NCI-H1417 treated with DMSO at 0.1 percent for 48 hours (cell line): ENCODE measurements at places on chromosomes 13 and 19.

GRCh38 chr19:38640368-38640767 lies 7.1 kb upstream of the ACTN4 start:
- no peak for DNase-seq

DNA sequence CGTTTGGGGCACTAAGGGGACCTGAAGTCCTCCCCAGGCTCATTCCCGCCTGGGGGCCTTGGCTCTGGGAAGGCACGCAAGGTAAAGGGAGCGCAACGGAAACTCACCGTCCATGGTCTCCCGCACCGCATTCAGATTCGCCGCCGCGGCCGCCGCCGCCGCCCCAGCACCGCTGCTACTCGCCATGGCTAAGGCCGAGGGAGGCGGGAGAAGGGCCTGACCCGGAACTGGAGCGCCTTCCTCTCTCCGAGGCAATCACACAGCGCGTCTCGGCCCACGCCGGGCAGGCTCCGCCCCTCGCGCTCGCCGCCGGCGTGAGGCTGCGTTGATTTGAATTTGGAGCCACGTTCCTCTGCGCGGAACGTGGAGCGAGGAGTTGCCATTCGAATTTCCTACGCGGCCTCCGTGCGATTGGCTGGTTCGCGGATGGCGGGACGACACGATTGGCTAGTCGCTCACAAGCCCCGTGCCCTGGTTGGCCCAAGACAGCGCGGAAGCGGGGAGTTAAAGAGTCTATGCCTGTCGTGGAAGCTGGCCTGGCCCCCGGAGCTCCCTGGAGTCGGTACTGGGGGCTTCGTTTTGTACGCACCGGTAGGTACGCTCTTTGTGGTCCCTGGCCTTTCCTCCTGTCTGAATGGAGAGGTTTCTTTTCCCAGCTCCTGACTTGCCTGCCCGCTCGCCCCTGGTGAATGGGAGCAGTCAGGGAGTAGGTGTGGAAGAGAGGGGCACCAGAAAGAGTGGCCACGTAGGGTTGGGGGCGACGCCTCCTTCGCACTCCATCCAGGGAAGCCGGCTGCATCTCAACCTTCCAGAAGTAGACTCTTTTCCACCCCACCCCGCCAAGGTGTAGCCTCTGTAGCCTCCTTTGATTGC lies at the start of the genes BORA and MZT1:
Gene BORA, plus strand, starts transcription at position 507 of the 873 bp plus-strand sequence. CDS start 1,018 bp downstream, outside the sequence.
Gene MZT1, minus strand, starts transcription at position 213 of the 873 bp plus-strand sequence. Its CDS starts 27 bp downstream, at position 186.
- peak; percentile 97 for DNase-seq

DNA sequence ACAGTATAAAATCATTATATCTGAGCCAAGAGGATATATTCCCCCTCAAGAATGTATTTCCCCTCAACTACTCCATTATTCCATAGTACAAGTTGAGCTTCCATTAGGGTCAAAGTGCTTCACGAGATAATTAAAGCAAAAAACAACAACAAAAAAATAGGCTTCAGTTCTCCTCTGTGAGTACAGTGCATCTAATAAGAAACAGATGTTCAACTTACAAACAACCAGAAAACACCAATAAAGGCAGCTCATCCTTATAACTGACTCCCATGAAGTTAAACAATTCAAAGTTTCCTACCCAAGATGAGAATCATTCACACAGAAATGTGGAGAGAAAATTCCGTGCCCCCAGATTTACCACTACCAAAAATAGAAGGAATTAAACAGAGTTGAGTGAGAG lies 854.4 kb downstream of the PCDH9 start:
- no peak for DNase-seq

DNA sequence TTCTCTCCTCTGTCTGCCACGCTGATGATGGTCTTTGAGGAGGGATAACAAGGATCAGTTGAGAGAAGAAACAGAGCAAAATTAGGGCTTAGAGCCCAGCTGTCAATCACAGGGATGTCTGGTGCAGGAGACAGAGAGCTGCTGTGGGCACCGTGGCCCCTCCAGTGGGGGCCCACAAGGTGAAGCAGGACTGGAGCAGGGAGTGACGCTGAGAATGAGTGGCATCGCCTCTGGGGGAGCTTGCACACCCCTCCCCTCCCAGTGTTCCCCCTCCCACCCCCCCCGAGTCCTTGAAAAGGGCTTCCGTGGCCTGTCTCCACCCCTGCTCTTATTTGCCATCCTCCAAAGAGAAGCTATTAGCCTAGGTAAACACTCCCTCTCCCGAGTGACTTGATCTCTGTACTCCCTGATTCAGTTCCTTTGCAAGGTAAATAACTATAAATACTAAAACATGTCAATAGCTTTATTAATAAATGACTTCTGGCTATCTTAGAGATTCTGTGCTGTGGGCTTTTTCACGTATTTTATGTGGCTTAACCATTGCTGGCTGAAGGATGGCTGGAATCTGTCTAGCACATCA lies 440.0 kb downstream of the ZNF536 start:
- no peak for DNase-seq

DNA sequence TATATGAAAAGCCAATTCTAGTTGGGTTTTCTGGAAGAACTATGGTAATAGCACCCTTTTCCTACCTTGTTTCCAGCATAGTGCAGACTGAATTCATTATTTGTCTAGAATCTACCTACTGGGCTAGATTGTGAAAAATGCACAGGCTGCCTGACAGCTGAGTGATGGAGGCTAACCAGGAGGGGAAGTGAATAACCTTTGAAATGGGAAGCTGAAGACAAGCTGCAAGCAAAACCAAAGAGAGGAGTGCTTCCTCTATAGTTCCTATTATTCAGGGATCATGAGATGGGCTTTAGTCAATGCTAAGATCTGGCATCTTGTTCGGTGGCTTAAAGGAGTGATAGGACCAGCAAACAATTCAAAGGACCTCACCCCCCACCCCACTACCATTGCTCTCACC lies 26.9 kb downstream of the MZT1 start:
- no peak for DNase-seq

DNA sequence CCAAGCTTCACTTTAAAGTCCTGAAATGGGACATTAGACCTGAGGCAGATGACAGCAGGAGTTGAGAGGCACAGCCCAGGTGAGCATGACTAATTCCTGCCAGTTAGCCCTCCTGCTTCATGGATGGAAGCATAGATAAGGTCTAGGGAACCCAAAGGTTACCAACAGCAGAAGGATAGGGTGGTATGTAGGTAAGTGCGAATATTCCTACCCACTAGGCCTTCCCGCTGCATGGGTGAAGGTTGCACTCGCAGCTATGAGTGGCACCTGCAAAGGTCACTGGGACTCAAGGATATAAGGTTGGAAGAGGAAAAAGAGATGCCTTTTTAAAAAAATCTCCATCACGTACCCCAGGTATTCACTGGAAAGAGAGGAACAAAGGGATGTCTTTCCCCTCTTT lies 12.2 kb upstream of the MLLT1 start:
- DNase-seq: no peak

DNA sequence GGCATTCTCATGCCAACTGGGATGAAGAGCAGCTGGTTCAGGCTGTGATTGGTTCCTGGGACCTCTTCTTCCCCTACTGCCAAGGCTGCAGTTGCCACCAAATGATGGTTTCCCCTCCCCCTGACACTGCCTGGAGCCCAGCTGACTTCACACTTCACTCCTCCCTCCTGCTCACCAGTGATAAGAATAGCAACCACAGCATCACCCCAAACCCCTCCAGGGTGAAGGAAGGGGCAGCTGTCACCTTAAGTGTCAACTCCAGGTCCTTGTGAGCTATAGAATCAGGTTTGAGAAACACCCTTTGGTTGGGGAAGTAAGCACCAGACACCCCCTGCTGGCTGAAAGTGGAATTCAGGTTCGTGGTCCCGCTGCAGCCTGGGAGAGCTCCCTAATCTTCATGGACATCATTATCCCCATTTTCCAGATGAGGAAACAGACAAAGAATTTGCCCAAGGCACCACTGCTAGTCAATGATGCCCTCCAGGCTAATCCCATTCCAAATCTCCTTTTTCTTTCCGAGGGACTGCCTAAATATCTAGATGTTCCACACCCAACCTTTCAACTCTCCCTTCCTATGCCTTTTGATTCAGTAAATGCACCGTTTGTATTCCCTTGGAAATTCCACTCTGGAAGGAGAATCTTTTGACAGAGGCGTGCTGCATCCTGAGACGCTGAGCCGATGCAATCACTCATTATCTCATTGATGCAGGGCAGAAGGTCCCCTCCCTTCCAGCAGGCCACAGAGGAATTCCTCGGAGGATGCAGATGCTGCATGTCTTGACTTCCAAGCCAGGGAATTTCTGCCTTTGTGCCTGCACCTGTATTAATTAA lies 50.6 kb upstream of the UQCRFS1 start:
- no peak for DNase-seq

- no peak for DNase-seq
These were observed 1381.0 kb upstream of the MIR17HG start for GRCh38 chr13:89966524-89966923.

DNA sequence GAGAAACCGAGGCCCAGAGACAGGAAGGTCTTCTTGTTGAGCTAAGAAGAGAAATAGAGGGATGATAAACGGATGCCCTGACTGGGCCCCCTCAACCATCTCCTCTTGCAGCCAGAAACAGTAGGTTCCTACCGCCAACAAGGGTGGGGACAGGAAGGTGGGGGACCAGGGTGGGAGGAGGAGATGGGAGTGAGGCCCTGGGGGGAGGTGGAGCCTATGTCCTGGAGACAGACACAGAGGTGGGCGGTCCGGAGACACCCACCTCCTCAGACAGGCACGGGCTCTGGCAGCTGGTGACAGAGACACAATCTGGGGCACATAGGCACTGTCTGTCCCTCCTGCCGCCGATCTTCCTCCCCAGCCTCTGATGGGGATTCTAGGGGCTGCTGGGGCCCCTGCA lies 16.9 kb downstream of the GADD45B start:
- DNase-seq: no peak

GRCh38 chr13:43573361-43573740 lies 213.4 kb downstream of the ENOX1 start:
- DNase-seq: no peak

DNA sequence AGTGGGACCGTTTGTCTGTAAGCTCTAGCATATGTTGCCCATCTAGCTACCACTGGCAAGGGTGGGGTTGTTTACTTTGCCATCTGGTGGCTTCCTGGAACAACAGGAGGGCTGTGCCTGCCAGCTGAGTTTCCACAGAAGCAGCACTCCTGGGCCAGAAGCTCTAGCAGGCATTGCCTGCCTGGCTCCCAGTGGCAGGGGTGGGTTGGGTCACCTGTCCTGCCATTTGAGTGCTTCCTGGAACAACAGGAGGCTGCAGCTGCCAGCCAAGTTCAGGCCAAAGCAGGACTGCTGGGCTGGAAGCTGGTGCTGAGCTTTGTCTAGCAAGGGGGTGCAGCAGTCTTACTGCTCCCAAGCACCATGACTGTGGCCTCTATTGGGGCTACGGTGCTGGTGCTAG lies 239.7 kb downstream of the MTUS2 start:
- DNase-seq: no peak

DNA sequence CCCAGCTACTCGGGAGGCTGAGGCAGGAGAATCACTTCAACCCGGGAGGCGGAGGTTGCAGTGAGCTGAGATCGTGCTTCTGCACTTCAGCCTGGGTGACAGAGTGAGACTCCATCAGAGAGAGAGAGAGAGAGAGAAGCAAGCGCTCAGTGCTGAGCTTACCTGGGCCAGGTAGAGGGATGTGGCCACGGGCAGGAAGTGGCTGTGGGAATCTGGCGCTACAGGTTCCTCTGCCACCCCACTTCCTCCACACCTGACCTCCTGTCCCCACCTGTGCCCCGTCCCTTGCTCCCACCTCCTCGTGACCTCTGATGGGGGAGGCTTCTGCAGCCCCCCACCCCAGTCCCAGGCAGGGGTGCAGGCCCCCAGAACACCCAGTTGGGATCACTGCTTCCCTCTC lies 1.0 kb upstream of the NCCRP1 start:
- DNase-seq: no peak

GRCh38 chr13:44337581-44337980 lies 36.0 kb upstream of the SERP2 start:
- no peak for DNase-seq

DNA sequence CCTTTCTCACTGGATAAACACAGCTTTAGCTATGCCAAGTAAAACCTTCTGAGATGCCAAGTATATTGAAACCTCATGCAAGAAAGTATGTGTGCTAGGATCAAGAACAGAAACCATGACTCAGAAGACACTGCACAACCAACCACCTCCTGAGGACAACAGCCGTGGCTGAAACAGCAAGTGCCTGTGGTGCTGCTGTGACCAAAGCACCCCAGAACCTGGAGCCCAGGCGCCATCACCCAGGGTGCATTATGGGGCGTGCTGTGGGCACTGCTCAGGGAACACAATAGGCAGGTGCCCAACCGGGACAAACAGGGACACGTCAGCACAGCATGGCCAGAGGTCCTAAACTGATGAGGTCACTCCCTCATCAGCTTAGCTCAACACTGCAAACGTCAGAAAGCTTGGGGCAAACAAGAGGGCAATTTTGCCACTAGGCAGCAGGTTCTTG lies 101.3 kb upstream of the SLC15A1 start:
- DNase-seq: no peak

GRCh38 chr19:48986211-48986610 lies 6.9 kb downstream of the GYS1 start:
- no peak for DNase-seq

GRCh38 chr19:5207806-5208205 lies 132.8 kb downstream of the PTPRS start:
- DNase-seq: no peak

GRCh38 chr19:34193439-34193838 lies 21.1 kb downstream of the LSM14A start:
- no peak for DNase-seq

- DNase-seq: no peak
These were observed 3.1 kb upstream of the TSHZ3 start for GRCh38 chr19:31352296-31352781.

DNA sequence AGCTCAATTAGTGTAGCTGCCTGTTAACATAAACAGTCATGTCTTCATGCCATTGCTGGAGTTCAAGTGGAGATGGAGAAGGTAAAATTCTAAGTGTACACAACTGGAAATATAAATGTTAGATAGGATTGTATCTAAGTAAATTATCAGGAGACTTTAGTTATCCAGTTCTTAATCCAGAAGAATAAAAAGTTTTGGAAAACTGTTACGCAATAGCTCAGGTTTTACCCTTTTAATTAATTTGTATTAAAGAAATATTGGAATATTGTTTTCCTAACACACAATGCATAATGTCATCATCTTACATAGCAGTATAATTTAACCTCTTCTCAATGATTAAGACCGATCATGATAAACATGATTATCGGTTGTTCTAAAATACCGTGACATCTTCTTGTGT lies 2.8 kb downstream of the SLC10A2 start:
- DNase-seq: no peak

- DNase-seq: no peak
These were observed 23.5 kb downstream of the AKT2 start for GRCh38 chr19:40261631-40262030.

GRCh38 chr13:28258417-28258816 lies 120.1 kb downstream of the PAN3 start:
- DNase-seq: no peak

DNA sequence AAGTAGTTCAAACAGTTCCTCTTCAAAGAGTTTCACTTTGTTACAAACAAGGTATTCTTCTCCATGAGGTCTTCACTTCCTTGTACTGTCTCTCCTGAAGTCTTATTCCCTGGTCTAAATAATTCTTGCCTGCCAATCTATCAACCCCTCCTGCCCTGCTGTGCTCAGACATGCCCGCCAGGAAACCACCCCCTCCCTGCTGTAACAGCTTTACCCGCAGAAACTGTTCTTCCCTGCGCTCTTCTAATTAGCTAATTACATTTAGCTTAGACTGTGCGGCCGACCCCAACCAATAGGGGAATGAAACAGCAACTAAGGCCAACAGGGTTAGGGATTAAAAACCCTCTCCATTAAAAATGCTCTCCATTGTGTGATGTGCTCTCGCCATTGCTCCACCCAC lies 46.7 kb downstream of the ZNF846 start:
- no peak for DNase-seq

- no peak for DNase-seq
These were observed 35.5 kb downstream of the AP1M1 start for GRCh38 chr19:16233081-16233776.

GRCh38 chr13:46751811-46752635 lies 44.9 kb downstream of the ESD start:
- no peak for DNase-seq

- no peak for DNase-seq
These were observed 23.3 kb downstream of the ELAVL1 start for GRCh38 chr19:7982103-7982502.
